ENCODE measurements at places on chromosomes 16 and 17.

- DNase-seq = no peak
Measured at GRCh38 chr17:60297760-60298401, 94.1 kb downstream of the USP32 start.

DNA sequence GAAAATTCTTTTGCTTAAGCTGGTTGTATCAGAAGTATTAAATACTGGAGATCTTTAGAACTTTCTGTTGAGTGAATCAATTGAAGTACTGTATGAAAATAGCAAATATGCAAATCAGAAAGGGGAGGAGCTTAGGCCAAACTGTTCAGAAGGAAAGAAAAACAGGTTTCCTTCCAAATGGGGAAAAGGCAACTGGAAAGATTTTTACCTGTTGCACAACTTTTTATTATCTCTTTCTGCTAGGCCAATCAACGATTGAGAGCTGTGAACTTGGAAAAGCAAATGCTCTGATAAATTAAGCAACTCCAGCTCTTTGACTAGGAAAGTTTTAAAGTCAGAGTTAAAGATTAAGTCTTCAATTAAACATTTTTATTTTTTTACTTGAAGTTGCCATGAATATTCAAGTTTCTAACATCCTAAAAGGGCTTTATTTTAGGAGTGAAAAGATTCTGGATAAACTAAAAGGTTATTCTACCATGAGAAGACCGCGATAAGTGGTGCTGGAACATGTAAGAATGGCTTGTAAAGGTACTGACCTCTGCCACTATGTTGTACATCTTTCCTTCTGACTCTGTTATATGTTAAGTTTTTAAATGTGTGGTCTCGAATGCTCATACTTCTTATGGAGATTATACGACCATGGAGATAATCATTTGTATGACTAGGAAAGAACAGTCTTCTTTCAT is 16.5 kb downstream of the DCUN1D3 start:
- no peak for DNase-seq

- DNase-seq = no peak
Measured at GRCh38 chr17:16214190-16215001, 938 bp downstream of the NCOR1 start.

- no peak for DNase-seq
Measured at GRCh38 chr17:43928609-43929008, 13.7 kb downstream of the PPY start.

DNA sequence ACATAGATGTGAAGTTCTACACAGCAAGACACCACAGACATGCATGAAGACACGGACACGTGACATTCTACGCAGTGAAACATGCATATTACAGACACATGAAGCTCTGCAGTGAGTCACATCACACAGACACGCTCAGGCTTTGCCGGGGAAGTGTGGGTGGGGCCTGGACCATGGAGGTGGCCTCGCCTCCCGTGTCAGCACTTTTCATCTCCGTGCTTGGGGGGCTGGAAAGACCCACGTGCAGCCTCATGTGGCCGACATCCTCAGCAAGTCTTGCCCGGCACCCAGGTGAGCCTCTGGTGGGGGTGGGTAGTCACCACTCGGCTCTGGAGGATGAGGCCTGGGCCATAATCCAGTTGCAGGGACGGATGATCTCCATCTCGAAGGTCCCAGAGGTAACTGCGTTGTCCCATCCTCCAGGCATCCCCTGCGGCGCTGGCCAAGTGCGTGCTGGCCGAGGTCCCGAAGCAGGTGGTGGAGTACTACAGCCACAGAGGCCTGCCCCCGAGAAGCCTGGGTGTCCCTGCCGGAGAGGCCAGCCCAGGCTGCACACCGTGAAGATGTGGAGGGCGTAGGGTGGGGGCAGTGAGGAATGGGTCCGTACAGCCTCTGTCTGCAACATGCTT is 17.3 kb upstream of the DPEP1 start:
- no peak for DNase-seq

Data from stimulated activated CD4-positive, alpha-beta T cell treated with anti-CD3 and anti-CD28 coated beads, Interleukin-2, amount 100 ng/mL, for 48 hours (primary cell).